NCI-H2081 (cell line): ENCODE measurements at places on chromosomes 2 and 18.
A peak's percentile ranks its signal among the peaks of the same experiment; 100 is the strongest.

DNA sequence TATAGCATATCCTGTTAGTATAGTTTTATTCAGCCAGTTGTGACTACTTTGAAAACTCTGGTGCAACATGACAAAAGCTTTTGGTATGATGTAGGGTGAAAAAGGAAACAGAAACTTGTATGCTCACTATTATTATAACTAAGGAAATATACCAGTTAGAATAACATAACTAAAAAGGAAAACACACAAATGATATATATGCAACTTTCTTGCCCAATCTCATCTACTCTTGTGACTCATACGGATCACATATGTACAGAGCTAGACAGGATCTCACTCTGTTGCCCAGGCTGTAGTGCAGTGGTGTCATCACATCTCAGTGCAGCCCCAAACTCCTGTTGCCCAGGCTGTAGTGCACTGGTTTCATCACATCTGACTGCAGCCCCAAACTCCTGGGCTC lies 12.4 kb upstream of the TLK1 start:
- DNase-seq: no peak

GRCh38 chr18:35559867-35560266 lies 21.7 kb upstream of the GALNT1 start:
- DNase-seq: no peak

DNA sequence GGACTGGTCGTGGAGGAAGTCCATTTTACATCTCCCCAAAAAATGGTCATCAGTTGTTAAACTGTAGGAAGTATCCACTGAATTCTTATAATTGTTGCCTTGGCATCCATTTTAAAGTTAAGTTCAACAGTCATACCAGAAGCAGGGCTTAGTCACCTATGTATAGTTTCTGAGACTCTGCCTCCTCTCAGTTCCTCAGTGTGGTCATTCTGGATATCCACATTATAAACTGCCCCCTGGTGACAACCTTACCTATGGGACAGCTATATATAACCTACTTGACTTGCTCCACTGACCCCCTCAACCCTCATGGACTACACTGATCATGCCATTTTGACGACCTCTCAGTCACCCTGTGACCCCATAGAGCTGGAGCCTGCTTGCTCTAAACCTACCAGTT lies 617.0 kb downstream of the LRP1B start:
- no peak for DNase-seq

DNA sequence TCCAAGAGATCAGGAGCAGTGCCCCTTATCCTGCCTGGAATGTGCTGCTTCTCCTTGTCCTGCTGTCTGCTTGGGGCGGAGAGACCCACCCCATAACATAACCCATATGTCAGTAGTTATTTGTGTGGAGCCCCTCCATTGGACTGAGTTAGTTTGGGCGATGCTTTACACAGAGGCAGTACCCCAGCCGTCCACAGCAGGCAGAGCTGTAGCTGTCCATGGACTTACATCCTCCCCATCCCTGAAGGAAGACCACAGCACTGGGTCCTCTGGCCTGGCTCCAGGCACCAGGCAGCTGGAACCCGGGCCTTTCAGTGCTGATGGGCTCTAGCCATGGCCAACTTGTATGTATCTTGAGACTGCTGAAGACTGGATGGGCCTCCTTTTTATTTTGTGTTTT lies 20.3 kb downstream of the GKN2 start:
- DNase-seq: no peak

- DNase-seq: no peak
Measured at GRCh38 chr18:44799382-44799906, 118.8 kb downstream of the SETBP1 start.

DNA sequence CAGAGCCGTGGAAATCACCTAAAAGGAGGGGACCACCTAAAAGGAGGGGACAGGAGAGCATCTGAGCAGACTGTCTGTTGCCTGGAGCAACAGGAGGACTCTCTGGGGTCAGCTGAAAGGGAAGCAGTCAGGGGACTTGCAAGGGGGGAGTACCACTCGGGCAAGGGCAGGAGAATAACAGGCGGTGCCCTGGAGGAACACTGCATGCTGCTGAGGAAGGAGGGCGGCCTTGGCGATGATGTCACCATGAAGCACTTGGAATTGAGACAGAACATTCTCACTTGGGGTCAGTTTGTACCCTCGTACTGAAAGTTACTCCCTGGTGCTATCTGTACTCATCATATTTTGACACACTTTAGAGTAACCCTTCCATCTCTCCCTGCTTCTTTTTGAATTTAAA lies 18.4 kb downstream of the SIX3 start:
- no peak for DNase-seq

GRCh38 chr2:208093128-208093527 lies 31.2 kb downstream of the CRYGD start:
- DNase-seq: no peak

DNA sequence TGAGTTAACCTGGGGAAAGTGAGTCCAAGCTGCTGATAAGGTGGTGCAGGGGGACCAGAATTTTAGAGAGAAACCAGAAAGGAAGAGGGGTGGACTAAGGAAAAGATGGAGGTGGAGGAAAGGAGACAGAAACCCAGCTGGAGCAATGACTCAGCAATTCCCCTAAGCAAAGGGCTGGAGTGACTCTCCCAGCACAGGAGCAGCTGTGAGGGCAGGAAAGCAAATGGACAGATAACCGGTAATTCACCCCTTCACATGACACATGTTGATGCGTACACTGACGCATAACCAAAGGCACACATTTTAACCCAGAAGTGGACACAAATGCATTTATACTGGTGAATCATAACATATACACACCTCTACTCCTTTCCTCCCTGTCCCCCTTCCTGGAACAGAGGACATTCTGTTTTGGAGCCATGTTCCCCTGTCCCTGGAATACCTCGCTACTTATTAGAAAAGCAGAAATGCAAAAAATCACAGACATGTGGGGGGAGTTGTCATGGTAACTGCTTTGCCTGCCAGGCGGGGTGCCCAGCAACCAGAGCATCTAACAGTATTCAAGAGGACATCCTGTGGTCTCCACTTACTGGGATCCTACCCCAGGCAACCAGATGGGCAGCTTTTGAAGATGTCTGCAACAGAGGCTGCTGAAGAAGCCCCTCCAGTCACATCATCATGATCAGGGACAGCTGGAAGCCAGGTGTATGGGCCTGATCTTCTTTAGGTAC lies 4.7 kb downstream of the CDK5R2 start:
- peak; percentile 76 for DNase-seq

DNA sequence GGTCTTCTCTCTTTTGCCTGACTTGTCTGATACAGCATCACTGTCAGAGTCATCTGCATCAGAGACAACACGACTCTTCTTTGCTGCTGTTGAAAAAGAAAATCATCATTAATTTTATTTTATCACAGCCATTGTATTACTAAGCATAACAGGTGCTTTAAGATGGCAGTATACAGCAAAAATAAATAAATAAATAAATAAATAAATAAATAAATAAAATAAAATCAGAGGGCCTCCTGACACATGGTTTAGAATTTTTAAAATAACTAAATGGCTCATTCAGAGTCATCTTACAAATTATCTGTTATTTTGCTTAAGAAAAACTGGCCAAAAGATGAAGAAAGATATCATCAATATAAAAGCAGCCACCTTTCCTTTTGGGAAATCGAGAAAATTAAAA lies 22.8 kb downstream of the IWS1 start:
- no peak for DNase-seq

- DNase-seq: no peak
Measured at GRCh38 chr2:150404147-150404546, 83.3 kb downstream of the RND3 start.

DNA sequence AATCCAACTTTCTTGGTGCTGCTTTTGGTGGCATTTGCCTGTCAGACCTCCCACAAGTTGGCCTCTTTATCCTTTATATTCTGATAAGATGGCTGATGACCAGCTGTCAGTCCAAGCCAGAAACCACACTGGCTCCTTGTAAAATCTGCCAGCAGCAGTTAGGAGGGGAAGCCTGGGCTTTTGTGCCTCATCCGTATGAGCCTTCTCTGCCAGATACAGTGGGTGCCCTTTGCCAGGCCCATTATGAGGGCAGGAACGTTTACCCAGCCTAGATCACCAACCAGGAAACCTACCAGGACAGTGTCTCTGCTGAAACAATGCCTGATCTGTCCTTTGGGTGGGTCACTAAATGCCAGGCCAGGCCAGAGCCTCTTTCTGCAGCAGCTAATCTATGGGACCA lies 202.9 kb upstream of the SP5 start:
- DNase-seq: no peak

GRCh38 chr2:3387644-3388411 lies 8.3 kb downstream of the TRAPPC12 start:
- DNase-seq: no peak

GRCh38 chr2:143694335-143694734 lies 565.1 kb downstream of the ARHGAP15 start:
- no peak for DNase-seq

DNA sequence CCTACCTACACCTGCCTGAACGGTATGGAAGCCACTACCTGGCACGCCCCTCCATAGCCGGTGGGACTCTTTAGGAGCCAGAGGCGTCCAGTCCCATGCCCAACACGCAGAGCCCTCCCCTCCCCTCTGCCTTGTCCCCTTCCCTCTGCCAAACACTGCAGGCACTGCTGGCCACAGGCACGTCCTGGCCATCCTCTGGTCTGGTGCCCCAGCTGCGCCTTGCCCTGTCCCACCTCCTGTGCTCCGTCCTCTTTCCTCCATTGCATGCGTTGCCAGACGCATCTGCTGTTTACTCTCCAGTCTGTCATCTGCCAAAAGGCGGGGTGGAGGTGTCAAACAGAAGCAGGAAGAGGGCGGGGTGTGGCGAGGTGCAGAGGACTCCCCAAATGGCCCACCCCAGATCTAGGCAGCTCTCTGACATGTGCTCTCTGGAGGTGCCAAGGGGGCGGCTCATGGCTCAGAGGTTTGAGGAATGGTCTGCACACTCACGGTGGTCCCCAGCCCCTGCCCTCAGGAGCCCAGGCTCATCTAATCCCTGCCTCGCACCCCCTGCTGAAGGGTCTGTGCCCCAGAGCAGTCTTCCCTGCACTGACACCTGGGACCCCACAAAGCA lies 45.1 kb downstream of the HS6ST1 start:
- no peak for DNase-seq

DNA sequence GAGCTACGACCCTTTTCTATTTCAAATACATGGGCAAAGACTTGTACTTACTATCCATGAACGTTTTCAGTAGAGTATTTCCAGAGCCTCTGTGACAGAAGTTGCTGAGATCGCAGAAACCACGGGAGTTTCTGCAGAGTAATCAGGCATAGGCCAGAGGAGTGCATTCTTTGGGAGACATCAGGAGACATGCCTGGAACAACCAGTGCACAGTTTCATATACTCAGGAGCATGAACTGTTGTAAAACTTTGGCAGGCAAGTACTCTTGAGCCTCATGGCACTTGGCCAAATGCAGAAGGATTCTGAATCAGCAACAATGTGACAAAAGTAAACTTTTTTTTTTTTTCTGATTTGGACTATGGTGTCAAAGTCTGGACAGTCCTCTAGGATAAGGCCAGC lies 307.1 kb downstream of the GRB14 start:
- DNase-seq: no peak

DNA sequence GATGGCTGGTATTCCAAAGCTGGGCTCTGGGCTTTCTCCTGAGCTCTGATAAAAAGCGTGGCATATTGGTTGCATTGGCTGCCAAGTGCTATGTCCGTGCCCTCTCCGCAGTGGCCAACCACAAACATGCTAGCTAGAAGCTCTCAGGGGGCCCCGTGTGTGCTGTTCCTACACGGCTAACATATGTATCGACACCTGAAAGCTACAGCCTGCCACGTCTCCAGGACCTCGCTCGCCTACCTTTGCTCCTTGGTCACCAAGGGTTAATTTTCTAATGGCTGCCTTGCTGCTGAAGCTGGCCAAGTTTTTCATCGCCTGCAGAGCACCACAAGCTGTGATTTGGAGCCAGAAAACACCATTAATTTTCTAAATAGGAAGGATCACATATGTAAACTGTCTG lies 888.4 kb downstream of the BCL11A start:
- DNase-seq: peak; percentile 72

DNA sequence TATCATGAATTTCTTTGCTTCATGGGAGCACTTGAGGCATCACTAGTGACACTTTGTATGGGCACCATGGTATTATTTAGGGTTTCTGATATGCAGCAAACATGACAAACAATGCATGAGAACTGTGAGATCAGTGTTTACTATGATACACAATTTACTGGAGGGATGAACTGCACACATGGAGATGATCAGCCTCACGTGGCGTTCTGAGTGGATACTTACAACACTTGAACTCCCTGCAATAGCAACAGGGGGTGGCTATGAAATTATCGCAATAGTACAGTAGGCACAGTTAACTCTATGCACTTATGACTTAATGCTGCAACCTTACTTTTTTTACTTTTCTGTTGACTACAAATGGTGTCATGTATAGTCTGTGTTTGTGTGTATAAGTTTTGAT lies 18.5 kb upstream of the UGT1A8 start:
- DNase-seq: no peak

GRCh38 chr2:216643986-216644659 lies 10.9 kb downstream of the IGFBP2 start:
- no peak for DNase-seq

DNA sequence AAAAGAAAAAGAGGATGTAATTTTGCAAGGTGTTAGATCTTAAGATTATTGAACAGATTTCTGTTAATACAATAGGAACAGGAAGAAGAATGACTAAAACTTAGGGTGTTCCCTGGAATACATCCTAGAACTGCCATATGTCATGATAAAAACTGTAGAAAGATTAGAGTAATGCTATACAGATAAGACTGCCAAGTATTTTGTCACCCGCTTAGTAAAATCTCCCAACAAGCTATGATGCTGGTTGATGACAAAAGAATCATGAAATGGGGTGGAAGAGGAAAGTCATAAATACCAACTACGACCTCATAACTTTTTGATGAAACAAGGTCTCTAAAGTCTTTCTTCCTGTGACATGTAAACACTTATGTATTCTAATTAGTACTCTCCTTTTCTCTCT lies 163.6 kb upstream of the COL3A1 start:
- no peak for DNase-seq

- no peak for DNase-seq
Measured at GRCh38 chr2:233153146-233153798, 93.1 kb downstream of the INPP5D start.

DNA sequence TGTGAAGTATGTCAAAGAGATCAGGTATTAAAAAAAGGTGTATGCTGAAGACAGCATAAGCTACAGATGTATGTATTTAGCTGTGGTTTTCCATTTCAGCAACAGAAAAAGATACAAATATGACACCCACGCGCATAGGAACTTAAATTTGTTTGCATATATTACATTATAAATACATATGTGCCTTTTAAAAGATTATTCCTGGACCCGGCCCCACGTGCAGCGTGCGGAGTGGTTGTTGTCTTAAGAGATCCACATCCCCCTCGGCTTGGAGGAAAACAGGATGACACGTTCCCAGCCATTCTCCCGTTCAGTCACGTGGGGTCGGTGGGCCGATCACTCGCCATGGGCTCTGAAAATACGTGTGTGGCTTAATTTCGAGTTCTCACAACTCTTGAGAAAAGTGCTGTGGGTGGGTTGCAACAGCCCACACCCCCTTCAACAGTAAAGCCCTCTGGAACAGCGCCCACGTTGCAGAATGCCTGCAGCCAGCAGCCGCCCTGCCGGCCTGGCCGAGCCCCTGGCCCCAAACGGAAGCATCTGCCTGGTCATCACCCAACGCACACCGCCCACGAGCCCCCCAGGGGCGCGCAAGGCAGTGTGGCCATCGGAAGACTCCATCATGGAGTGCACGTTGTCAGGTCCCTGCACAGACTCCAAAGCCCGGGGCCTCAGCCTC lies 18.6 kb upstream of the KCNG2 start:
- no peak for DNase-seq

- DNase-seq: no peak
Measured at GRCh38 chr2:65232636-65233035, 5.0 kb downstream of the ACTR2 start.
